ENCODE measurements at places on chromosomes 5 and 9. TPM values are rescaled to one million over a fixed set of nuclear protein-coding genes. Genes with fewer than 3 reads are reported as not detected.

The DNAJC18 gene
- polyA plus RNA-seq, result 2.2 TPM

DNA sequence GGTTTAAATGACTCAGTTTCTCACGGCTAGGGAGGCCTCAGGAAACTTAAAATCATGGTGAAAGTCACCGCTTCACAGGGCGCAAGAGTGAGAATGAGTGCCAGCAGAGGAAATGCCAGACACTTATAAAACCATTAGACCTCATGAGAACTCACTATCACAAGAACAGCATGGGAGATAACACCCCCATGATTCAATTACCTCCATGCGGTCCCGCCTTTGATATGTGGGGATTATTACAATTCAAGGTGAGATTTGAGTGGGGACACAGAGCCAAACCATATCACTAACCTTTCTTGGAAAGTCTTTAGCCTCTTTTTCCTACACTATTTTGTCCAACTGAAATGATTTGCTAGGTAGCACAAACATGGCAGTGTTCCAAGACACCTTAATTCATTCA lies 533.9 kb upstream of the NUDT12 start:
- no peak overlapping the region for H3K27ac ChIP-seq
- H3K4me1 ChIP-seq, result no peaks in the 10 kb centered on the region
- H3K27me3 ChIP-seq, result no peaks in the 10 kb centered on the region
- H3K36me3 ChIP-seq, result no peaks in the 10 kb centered on the region
- DNase-seq, result no peak
- H3K4me3 ChIP-seq, result no peak overlapping the region

GRCh38 chr5:95134326-95134725 lies 150.6 kb downstream of the MCTP1 start:
- no peaks in the 10 kb centered on the region for H3K27me3 ChIP-seq
- no peak overlapping the region for H3K4me3 ChIP-seq
- H3K27ac ChIP-seq, result no peak overlapping the region

DNA sequence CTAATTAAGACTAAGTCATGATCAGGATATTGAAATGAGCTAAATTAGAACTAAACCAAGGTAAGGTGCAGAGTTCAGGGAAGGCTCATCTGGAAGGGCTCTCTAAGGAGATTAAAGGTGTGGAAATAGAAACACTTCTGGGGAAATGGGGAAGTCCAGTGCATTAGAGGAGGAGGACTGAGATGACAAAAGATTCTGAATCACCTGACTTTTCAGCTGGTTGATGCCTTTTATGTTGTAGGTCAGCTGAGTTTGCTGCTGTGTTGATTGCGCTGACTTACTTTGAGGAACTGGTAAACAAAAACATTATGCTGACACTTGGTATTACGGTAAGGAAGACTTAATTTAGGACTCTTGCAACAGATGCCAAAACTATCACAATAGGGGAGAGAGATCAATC lies 23.8 kb downstream of the IFNA5 start:
- H3K36me3 ChIP-seq, result no peaks in the 10 kb centered on the region
- no peaks in the 10 kb centered on the region for H3K27me3 ChIP-seq
- DNase-seq, result peak; percentile 56
- no peak overlapping the region for H3K27ac ChIP-seq
- H3K4me1 ChIP-seq, result peaks cover under 1% of the 10 kb centered on the region

DNA sequence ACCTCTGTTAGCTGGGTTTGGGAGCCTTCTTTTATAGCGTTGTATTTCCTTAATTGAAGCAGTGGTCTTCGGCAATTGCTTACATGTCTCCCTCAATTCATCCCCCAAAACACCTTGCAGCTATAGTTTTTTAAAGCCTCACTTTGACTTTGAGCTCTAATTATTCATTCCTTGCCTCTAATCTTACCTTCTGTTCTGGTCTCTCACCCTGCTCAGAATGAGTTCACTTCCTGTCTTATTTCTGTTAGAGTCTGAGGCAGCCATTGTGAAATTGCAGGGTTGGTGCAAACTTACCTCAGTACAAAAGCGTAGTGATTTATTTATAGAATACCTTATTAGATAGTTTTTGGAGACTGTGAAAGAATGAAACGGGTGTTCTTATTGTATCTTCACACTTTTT lies 35.0 kb downstream of the AOPEP start:
- H3K36me3 ChIP-seq, result peaks cover 19% of the 10 kb centered on the region
- DNase-seq, result no peak
- peaks cover 3% of the 10 kb centered on the region for H3K4me1 ChIP-seq
- no peak overlapping the region for H3K4me3 ChIP-seq
- H3K27ac ChIP-seq, result no peak overlapping the region
